ENCODE measurements at places on chromosomes 4 and X.

- DNase-seq: no peak
Observed at GRCh38 chr4:25223802-25224375, 9.9 kb upstream of the PI4K2B start.

DNA sequence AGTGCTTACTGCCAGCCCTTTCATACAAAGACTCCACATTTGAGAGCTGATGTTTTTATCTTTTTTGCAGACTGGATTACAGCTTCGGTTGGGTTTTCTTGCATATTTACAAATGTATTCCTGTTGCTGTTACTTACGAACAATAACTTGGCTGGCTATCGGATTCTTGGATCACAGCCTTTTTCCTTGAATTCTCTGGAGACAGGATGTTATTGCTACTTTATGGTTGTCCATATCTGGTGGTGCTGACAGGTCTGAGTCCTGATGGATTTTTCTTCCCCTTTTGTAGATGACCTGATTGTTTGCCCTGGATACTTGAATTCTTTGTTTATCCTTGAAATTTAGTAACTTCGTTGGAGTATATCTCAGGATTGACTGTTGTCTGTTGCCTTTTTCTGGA lies 77.7 kb downstream of the PDK3 start:
- no peak for DNase-seq

GRCh38 chrX:11632732-11633131 lies 33.0 kb downstream of the ARHGAP6 start:
- no peak for DNase-seq

GRCh38 chr4:82891707-82892466 lies 934 bp upstream of the SEC31A start:
- DNase-seq: no peak

- DNase-seq: no peak
Observed at GRCh38 chr4:58566260-58566659, 1456.1 kb upstream of the IGFBP7 start.

GRCh38 chrX:68696267-68696990 lies 49.0 kb downstream of the STARD8 start:
- no peak for DNase-seq

GRCh38 chr4:71304289-71304850 lies 34.5 kb upstream of the SLC4A4 start:
- DNase-seq: no peak

DNA sequence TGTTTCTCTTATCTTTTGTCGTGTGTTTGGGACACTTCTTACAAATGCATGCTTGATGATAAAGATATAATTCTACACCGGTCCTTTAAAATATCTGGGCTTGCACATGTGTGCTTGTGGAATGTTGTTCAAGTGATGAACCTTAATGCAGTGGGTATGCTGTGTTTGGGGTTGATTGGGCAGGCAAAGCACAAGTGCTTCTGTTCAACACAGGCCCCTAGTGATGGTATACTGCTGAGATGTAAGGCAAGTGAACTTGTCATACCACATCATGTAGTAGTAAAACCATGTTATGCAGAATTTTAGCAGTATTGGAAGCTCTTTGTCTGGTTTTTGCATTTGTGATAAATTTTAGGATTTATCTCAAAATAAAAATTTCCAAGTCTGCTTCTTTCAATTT lies 23.9 kb downstream of the TBC1D19 start:
- no peak for DNase-seq

GRCh38 chrX:42751573-42751972 lies 26.4 kb downstream of the PPP1R2C start:
- DNase-seq: no peak

GRCh38 chr4:81472281-81473182 lies 825 bp upstream of the RASGEF1B start:
- no peak for DNase-seq

DNA sequence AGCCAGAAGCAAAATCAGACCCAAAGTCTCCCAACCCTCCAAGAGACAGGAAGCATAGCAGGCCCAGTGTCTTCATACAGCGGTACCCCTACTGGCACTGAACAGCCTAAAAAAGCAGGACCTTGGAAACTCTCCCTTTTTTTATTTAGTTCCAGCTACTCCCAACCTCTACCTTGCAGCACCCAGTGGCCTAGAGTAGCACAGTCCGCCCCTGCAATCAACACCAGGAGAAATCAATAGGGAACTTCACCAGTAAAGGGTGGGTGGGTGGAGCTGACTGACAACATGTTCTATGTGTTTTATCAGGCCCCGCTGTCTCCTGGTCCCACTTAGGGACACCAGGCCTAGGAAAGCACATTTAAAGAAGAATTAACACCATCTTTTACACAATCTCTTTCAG lies 378.5 kb upstream of the CT83 start:
- no peak for DNase-seq

- no peak for DNase-seq
Observed at GRCh38 chr4:25096981-25097443, 63.2 kb downstream of the SEPSECS start.

GRCh38 chr4:189385098-189385497 lies 555.6 kb upstream of the FRG1 start:
- DNase-seq: no peak

- DNase-seq: no peak
Observed at GRCh38 chr4:112290341-112290740, 4.6 kb upstream of the TIFA start.

GRCh38 chr4:40180356-40180755 lies 16.5 kb upstream of the RHOH start:
- no peak for DNase-seq

DNA sequence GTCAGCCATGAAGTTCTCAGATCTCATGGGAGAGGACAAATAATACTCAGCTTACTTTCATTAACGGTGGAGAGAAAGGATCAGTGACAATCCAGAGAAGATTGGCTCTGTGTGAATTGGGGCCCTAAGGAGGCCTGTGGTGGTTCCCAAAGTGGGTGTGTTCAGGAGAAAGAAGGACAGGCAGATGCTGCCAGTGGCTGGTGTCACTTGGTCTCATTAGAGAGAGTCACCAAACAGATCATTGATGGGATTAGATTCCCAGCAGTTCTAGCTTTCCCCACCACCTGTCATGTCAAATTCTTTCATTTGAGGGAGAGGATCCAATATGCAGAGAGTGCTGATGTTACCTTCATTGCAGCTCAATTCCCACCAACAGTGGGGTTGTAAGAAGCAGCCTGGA lies 8.0 kb downstream of the SMPX start:
- DNase-seq: no peak

DNA sequence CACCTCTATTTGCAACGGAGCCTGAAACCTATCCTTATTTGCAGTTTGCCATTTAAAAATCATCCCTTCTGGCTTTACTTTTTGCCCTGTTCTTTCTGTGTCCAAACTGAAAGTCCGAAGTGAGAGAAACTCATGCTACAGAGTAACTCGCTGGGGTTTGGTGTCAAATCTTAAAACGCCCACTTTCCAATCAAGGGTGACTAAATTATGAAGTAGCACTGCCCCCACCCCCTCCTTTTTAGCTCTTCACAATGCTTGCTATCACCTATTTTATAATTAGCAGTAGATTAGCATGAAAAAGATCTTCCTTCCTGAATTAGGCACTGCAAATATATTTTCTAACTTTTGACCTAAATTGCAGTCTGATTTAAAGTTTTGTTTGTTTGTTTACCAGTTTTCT lies 52.5 kb downstream of the VGLL1 start:
- DNase-seq: peak; percentile 7

- DNase-seq: no peak
Observed at GRCh38 chr4:38202242-38202641, 242.0 kb downstream of the PTTG2 start.

GRCh38 chrX:19566359-19567222 lies 51.3 kb upstream of the MAP3K15 start:
- DNase-seq: no peak

- DNase-seq: no peak
Observed at GRCh38 chr4:89119166-89119565, 7.8 kb downstream of the TIGD2 start.

DNA sequence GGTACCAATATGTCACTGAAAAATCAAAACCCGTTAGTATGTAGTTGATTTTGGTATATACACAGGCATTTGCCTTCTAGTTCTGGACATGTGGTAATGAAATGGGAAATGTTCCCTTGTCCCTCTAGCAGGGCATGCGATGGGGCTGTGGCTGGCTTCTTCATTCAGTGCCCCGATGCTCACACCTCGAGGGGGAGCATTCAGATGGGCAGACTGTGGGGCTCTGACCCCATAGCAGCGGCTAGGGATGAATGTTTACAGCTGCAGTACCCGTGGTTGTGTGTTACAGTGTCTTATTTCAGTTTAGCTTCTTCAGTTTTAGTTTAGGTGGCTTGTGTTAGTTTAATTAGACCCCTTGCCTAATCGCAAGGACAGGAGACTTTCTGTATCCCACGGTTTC lies 1741.0 kb upstream of the PCDH10 start:
- no peak for DNase-seq

DNA sequence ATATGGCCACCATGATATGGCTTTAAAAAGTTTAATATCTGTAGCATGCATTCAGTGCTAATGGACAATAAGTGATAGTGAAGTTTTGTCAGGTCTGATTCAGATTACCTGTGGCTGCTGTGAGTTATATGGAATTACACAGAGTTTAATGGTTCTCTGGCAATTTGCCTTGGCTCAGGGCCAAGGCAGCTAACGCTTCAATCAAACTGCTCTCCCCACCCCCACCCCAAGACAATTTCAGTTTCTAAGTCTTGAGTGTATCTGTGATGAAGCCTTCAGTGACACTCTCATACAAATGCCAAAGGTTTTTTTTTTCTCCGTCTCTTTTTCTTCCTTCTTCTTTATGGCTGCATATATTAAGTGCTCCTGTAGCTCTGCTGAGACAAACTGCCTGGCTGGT lies 106.6 kb downstream of the SHROOM4 start:
- no peak for DNase-seq

GRCh38 chrX:15507005-15507404 lies 6.4 kb downstream of the BMX start:
- no peak for DNase-seq

DNA sequence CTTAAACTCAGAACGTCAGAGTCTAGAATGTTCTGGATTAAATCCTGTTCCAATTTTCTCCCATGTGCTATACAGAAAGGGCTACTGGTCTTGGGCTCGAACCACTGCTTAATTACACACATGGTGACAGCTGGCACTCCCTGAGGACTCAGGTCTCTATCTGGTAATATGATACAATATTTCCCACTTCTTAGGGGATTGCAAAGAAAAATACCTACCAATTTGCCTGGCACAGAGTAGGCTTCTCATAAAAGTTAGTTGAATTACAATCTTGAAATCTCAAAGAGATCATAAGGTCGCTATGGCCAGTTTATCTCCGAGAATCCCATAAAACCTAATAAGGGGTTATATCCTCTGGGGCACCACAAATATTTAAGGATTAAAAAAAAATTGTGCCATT lies 8.6 kb downstream of the GPM6B start:
- DNase-seq: no peak

DNA sequence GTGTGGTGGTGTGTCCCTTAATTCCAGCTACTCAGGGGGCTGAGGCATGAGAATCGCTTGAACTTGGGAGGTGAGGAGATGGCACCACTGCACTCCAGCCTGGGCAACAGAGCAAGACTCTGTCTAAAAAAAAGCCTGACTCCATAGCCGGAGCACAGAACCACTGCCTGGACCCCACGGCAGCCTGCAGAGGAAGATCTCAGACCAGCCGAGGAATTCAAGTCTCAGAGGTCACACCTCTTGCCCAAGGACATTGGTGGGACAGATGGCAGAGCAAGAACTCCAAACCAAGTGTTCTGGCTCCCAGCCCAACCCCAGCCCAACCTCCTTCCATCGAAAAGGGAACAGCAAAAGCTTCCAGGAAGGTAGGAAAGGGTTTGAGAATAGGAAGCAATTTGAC lies 70.8 kb downstream of the SMIM20 start:
- DNase-seq: no peak

GRCh38 chr4:39525822-39526690 lies 1.2 kb downstream of the UGDH start:
- no peak for DNase-seq

GRCh38 chrX:152905081-152905420 lies 7.2 kb downstream of the ZNF185 start:
- DNase-seq: no peak

DNA sequence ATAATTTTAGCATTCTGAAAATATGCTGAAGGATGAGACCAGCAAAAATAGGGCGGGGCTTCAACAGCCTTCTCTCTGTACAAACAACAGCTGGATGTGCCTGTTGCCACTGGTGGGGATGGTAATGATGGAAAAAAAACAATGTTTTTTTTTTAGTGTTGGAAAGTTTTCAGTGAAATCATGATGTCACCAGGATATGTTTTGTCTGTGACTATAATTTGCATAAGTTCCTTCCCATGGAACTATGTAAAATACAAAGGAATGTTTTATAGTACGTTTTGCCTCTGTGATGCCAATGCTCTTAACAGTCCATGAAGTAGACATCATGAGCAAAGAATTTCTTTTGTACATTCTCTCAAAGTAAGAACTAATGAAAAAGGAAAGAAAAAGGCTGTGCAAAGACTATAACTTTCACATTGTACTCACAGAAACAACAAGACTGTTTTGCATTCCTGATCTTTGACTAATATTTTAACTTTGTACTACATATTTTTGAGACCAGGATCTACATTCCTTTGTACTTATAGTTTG lies 589.7 kb downstream of the SPRY1 start:
- no peak for DNase-seq

- DNase-seq: no peak
Observed at GRCh38 chr4:75849461-75849860, 52.8 kb downstream of the PPEF2 start.

GRCh38 chr4:6180841-6181631 lies 19.3 kb downstream of the JAKMIP1 start:
- DNase-seq: peak; percentile 24

GRCh38 chr4:54658252-54659093 lies 716 bp downstream of the KIT start:
- DNase-seq: peak; percentile 1

- no peak for DNase-seq
Observed at GRCh38 chr4:105709081-105709450, 482 bp downstream of the GSTCD start.

DNA sequence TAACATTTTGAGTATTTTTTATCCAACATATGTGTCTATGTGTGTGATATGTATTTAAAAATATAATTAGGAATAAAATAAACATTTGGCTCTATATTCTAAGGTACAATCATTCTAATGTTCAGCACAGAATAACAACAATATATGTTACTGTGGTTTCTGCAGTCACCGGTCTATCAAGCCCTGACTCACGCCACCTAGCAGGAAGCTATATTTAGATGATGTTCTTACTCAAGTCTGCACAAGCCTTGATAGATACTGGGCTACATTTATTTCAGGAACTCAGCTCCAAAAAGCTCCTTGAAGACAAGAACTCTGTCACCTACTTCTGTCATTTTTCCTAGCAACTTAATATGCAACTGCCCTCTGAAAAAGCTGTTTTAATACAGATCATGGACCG lies 152.0 kb upstream of the FTHL17 start:
- DNase-seq: no peak
